Body of pancreas (tissue), 4 donors: ENCODE measurements at places on chromosomes 1 and 21. TPM values are rescaled to one million over a fixed set of nuclear protein-coding genes. Genes with fewer than 3 reads are reported as not detected.

GRCh38 chr1:97137862-97138514 is 416.4 kb downstream of the PTBP2 start:
- DNase-seq: peak; percentile 54
- no peaks in the 10 kb centered on the region for H3K27me3 ChIP-seq
- peak overlapping the region; percentile 4 for H3K27ac ChIP-seq
- no peak overlapping the region for H3K4me3 ChIP-seq

DNA sequence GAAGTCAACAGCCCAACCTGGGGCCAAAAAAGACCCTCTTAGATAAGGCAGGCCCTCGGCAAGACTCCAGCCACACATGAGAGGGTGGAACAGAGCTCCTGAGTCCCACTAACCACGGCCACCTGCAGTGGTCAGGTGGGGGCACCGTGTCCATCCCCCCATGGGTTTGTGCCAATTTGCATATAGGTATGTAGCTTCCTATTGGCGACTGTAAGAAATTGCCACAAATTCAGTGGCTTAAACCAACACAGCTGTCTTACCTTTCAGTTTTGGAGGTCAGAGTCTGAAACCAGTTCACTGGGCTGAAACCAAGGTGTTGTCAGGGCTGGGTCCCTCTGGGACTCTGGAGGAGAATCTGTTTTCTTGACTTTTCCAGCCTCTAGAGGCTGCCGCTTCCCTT is 59.3 kb downstream of the COL18A1 start:
- H3K27me3 ChIP-seq: no peaks in the 10 kb centered on the region
- H3K4me1 ChIP-seq: peaks cover 8% of the 10 kb centered on the region
- H3K36me3 ChIP-seq: no peaks in the 10 kb centered on the region
- no peak for DNase-seq

- no peak overlapping the region for H3K27ac ChIP-seq
- no peaks in the 10 kb centered on the region for H3K4me1 ChIP-seq
- no peaks in the 10 kb centered on the region for H3K27me3 ChIP-seq
- DNase-seq: no peak
Observed at GRCh38 chr1:212669600-212669999, 30.0 kb downstream of the BATF3 start.

GRCh38 chr1:167268347-167268787 is 47.7 kb downstream of the POU2F1 start:
- H3K4me1 ChIP-seq: no peaks in the 10 kb centered on the region
- H3K27me3 ChIP-seq: no peaks in the 10 kb centered on the region
- H3K36me3 ChIP-seq: no peaks in the 10 kb centered on the region
- no peak overlapping the region for H3K27ac ChIP-seq
- no peak for DNase-seq

DNA sequence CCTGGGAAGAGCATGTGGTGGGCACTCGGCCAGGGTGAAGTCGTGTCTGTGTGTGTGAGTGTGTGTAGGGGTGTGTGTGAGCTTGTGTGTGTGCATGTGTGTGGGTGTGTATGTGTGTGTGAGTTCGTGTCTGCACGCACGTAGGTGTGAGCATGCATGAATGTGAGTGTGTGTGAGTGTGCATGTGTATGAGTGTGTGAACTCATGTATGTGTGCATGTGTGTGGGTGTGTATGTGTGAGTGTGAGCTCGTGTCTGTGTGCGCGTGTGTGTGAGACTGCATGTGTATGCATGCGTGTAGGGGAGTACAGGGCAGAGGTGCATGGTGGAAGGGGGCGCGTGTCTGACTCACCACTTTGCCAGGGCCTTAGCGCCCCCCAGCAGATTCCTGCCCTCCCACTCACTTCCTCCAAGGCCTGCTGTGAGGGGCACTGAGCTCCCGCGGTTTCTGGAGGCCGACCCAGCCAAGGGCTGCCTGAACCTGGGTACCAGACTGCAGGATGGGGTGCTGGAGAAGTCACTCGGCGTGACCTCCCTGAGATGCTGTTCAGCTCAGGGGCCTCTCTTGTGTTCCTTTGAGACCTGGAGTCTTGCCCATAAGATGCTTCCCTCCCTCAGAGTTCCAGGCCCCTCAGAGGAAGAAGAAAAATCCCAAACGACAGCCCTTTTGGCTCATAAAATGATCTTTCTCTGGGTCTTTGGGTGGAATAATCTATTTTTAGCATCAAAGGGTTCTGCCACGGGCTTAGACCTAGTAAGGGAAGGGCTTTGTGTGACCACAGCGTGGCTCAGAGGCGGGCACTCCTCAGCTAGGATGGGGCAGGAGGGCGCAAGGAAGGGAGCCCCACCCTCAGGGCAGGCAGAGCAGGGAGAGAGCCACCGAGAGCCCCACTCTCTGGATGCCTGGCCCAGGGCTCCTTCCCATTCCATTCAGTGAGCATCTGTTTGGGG is 41.1 kb upstream of the RUNX3 start:
- no peak overlapping the region for H3K4me3 ChIP-seq
- no peaks in the 10 kb centered on the region for H3K36me3 ChIP-seq
- H3K4me1 ChIP-seq: no peaks in the 10 kb centered on the region
- H3K27ac ChIP-seq: no peak overlapping the region
- no peaks in the 10 kb centered on the region for H3K27me3 ChIP-seq

GRCh38 chr1:201147396-201148015 is 6.8 kb downstream of the TMEM9 start:
- DNase-seq: no peak
- H3K27me3 ChIP-seq: no peaks in the 10 kb centered on the region
- no peak overlapping the region for H3K27ac ChIP-seq
- peaks cover 6% of the 10 kb centered on the region for H3K4me1 ChIP-seq
- H3K4me3 ChIP-seq: no peak overlapping the region
- H3K36me3 ChIP-seq: peaks cover 28% of the 10 kb centered on the region

The RNF186 gene
- total RNA-seq: 32.9 TPM
